ENCODE measurements at places on chromosomes 6 and 20.

- no peak for DNase-seq
These were observed 92.5 kb downstream of the PSMB1 start for GRCh38 chr6:170460641-170461040.

- no peak for DNase-seq
These were observed 34.0 kb downstream of the BTBD3 start for GRCh38 chr20:11951696-11952095.

GRCh38 chr6:16168121-16168520, 39.2 kb downstream of the MYLIP start:
- no peak for DNase-seq

DNA sequence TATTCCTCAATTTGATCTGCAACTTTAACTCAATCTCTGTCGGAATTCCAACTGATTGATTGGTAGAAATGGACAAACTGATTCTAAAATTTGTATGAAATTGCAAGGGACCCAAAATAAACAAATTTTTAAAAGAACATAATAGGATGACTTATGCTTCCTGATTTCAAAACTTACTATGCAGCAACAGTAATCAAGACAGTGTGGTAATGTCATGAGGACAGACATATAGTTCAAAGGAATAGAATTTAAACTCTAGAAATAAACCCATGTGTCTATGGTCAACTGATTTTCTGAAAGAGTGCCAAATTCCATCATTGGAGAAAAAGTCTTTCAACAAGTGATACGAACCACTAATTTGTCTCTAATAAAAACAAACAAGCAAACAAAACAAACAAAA, 1320.1 kb upstream of the GJE1 start:
- DNase-seq: no peak

GRCh38 chr6:88492824-88493223, 326.7 kb upstream of the CNR1 start:
- peak; percentile 61 for DNase-seq

DNA sequence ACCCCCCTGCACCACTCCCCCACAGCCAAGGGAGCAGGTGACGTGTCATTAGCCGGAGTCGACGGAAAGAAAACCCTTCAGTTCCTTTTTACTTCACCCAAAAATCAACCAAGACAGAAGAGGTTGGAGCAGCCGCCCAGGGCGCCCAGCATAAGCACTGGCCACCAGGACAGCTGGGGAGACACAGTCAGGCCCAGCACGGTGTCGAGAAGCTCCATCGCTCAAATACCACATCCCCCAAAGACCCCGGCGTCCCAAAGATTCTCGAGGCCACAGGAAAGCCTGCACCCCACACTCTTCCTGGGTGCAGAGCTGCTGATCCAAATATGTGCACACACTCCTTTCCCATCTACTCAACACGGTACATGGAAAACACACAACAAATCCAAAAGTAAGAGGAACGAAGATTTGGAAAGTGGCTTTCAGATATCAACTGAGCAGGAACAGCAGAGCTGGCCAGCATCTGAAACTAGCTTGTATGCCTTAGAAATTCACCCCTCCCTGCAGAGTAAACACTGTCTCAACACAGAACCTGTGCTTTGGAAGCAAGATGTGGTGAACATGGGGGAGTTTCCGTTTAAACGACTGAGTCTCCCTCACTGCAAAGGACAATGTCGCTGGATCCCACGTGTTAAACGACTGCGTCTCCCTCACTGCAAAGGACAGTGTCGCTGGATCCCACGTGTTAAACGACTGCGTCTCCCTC, 54.6 kb downstream of the DLL1 start:
- DNase-seq: no peak

DNA sequence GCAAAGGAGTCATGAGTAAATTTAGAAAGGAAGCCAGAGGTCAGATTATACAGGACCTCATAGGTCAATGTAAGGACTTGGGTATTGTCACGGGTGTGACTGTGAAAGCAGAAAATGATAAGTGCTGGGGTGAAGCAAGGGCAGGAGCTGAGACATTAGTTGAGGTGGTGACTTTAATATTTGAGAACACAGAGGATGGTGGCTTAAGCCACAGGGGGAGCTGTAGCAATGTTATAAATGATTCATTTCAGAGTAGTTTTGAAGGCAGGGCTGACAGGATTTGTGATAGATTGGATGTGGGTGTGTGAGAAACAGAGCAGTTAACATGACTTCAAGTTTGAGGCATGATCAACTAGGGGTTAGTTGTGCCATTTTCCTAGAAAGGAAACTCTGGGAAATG, 659.9 kb downstream of the EPM2A start:
- no peak for DNase-seq

DNA sequence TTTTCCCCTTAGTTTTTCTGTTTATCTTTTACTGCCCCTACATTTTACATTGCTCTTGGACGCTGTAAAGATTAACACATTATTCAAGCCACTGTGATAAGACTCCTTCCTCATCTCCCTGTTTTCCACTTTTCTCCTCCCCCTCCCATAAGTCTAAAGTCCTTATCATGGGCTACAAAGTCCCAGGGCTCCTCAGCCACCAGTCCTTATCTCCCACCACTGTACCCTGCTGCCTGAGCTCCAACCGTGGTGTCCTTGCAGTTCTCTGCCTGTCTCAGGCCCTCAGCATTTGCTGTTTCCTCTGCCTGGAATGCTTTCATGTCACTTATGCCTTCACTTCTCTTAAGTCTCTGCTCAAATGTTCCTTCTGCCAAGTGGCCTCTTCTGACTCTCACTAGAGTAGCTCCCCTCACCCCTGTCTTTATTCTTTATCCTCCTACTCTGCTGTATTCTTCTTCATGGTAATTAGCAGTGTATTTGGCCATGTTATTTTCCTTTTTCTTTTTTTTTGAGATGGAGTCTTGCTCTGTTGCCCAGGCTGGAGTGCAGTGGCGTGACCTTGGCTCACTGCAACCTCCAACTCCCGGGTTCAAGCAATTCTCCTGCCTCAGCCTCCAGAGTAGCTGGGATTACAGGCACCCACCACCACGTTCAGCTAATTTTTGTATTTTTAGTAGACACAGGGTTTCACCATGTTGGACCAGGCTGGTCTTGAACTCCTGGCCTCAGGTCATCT, 10.8 kb upstream of the LATS1 start:
- DNase-seq: no peak

GRCh38 chr20:17482536-17482935, 48.6 kb downstream of the BFSP1 start:
- no peak for DNase-seq

- DNase-seq: no peak
These were observed 113.7 kb downstream of the SLC23A2 start for GRCh38 chr20:4887586-4887985.

DNA sequence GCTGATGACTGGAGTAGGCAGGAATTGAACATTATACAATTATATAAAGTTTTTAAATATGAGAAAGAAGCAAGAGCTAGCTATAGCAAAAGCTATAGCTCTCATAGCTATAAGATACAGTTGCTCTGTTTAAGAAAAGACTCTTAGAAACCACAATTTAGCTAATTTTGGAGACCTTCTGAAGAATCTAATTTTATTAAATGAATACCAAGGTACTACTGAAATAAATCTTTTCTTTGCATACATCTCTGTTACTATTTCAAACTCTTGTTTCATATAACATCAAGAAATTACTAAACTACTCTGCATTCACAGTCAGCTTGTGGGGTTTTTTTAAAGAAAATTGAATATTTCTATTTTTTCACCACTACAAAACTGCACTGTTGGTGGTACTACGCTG, 568.7 kb upstream of the MARCKS start:
- DNase-seq: no peak

DNA sequence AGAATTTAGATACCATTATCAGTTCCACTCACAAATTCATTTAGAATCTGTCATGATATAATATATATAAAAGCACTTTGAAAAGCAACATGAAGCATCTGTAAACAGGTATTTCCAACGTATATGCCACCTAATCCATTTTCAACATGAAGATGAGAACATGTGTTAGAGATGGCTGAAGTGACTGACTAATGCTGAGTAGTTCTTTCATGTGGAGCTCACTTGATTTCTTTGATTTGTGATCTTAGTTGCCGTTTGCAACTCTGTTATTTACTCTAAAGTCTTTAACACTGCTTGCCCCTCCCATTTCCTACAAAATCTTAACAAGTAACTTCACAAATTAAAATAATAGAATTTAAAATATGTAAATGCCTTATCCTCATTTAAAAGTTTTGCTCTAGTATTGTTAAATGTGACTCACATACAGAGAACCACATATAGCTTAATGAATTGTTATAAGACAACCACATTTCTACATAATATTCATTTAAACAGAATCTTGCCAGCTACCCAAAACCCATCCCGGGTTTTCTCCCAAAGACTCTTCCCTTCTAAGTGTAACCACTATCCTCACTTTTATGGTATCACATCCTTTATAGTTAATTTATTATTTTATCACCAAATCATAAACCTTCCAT, 78.3 kb downstream of the ME1 start:
- no peak for DNase-seq

DNA sequence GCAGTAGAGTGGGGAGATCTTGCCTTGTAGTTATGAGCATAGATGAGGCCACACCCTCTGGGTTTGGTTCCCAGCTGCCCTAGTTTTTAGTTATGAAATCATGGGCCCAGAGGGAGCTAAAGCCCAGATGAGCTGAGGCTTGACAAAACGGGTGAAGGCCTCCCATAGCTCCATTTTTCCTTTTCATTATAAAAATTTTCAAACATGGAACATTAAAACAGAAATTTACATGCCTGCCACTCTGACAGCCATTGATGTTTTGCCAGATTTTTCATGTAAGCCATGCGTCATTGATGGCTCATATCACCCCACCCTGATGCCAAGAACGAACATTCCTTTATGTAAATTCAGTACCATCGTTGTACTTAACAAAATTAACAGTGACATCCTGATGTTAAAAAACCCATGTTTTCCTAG, 67.9 kb downstream of the IGF2R start:
- peak; percentile 77 for DNase-seq

GRCh38 chr20:39898467-39898852, 790.6 kb downstream of the MAFB start:
- no peak for DNase-seq

DNA sequence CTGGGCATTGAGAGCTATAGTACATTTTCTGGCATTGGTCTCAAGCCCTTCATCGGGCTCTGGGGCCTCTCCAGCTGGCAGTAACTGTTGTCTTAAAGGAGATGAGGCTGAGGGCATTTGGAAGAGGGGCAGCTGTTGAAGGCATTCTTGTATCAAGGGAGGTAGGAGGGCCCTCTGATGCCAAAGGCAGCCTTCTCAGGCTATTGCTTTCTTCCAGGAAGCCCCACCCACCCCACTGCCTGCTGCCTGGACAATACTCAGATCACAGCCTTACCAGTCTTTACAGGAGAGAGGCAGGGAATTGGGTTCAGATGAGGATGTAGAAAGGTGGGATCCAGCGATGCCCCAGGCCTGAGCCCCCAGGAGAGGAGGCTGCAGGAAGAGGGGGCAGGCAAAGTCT, 46.0 kb downstream of the CPXM1 start:
- no peak for DNase-seq

- peak; percentile 46 for DNase-seq
These were observed 603.2 kb downstream of the RNF144B start for GRCh38 chr6:18990059-18990978.

DNA sequence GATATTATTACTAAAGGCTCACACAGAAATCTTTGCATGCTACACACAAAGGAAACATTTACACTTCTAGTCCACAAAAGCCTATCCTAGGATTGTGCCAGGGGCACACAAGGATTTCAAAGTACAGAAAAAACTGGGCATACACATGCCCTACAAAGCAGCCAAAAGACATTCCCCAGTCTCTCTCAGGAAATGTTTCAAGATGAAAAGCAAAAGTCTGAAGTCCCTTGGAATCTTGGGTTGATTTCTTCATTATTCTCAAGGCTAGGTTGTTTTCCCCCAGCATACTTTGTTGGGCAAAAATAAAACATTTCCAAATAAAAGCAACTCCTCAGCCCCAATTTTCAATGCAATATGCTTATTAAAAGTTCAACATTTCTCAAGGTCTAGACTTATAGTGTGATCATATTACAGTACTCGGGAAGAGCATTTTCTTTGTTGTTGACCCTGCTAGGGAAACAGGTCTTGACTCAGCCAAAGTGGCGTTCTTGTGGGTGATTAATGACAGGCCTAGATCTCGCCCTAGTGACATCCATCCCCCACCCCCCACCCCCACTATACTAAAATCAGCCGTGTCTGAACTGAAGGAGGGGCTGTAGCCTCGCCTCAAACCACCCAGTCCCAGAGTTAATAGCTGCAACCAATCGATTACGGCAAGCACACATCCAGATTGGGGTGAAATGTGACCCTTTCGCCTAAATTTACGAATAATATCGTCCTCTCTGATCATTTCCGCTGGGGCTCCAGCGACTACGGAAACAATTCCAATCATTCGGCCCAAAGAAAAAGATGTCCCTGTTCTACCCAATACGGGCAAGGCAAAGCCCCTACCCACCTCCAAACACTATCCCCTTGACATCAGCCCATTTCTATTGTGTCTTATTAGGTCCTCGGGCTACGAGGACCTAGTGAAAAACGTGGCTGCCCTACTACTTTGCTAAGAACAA, 1.4 kb downstream of the AKIRIN2 start:
- DNase-seq: peak; percentile 67

- DNase-seq: no peak
These were observed 77.7 kb downstream of the FOXC1 start for GRCh38 chr6:1687402-1687801.

GRCh38 chr20:61753316-61753942, 312.3 kb downstream of the TAF4 start:
- DNase-seq: peak; percentile 56

DNA sequence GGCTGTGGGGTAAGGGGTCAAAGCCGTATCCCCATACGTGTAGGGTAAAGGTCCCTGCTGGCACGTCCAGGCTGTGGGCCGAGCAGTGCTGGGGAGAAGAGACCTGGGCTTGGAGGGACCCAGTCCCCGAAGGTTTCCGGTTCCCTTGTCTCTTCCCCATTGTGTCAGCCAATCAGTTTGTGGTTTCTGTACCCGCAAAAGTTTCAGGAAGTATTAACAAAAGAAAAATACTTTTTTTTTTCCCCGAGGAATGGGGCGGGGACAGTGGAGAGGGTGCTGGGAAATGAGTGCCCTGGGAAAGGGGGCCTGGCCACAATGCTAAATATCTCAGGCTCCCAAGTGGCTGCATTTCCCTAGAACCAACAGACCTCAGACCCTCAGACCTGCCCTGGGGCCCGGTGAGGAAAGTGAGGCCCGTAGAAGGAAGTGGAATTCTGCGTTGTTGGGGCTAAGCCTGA, 15.2 kb upstream of the AMD1 start:
- no peak for DNase-seq

DNA sequence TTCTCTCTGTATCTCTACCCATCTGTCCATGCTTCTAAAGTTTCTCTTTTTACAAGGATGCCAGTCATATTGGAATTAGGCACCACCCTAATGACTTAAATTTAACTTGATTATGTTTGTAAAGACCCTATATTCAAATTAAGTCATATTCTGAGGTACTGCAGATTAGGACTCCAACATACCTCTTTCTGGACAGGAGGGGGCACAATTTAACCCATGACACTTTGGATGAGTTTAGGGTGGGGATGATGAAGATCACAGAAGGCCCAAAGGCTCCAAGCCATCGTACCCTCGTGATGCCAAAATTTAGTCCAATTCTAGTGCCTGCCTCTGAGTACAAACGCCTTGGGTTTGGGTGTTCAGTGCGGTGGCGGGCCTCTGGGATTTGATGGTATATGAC, 15.0 kb upstream of the NKX2-2 start:
- DNase-seq: no peak

All from astrocyte of the spinal cord (primary cell).